ENCODE measurements at places on chromosomes 6 and 20.

GRCh38 chr6:74519163-74519562, 686.7 kb downstream of the COL12A1 start:
- DNase-seq, result no peak

- DNase-seq, result no peak
Observed at GRCh38 chr6:130557481-130558112, 191.8 kb downstream of the TMEM200A start.

DNA sequence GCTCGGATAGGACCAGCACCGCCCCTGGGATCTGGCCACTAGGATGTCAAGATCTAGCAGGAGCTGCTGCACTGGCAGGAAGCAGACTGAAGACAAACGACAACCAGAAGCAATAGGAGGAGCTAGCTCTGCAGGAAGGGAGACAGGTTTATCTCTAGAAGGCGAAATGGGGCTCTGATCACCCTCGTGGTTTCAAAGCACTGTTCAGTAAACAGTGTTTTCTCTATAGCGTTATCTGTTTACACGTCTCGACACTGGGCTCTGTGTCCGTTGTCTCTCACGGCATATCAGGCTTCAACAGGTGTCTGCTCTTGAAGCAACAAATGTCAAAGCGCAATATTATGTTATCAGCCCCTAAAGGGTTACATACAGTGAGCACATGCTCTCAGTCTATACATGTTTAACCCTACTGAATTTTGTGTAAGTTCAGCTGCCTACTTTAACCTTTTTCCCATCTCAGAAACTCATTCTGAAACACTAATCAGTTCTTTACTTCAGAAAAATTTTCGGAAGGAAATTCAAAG, 23.8 kb downstream of the TMEM14B start:
- no peak for DNase-seq

DNA sequence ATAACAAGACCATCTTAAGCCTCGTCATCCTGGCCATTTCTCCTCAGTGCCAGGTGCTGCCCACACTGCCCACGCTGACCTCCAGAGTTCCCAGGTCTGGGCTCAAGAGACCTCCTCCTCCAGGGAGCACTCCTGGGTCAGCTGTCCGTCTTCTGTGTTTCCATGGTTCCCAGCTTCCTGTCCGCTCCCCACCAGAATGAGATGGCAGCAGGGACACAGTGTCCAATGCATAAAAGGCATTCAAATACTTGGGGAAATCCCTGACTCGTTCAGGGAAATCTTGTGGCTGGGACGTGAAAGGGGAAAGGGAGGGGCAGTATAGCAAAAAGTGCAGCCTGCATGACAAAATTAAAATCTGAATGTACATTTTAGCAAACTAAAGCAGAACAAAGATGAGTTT, 54.3 kb downstream of the SLC23A2 start:
- DNase-seq, result no peak

- no peak for DNase-seq
Observed at GRCh38 chr6:164023535-164023934, 609.0 kb downstream of the QKI start.

DNA sequence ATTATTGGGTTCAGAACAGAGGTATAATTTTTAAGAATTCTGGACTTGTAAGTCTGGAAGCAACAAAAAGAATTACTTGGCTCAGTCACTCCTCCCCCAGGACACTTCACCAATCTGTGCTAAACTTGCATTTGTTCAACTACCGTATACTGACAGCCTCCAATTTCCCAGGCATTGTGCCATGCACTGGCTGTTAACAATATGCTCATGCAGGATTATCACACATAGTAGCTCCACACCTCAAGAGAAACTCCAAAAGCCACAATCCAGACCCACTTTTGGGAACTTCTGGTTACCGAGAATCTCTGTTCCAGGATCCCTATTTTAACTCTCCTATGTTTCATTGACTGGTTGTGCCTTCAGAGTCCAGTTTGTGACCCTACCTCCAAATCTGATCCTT, 7.7 kb downstream of the ADGRF1 start:
- DNase-seq, result no peak

DNA sequence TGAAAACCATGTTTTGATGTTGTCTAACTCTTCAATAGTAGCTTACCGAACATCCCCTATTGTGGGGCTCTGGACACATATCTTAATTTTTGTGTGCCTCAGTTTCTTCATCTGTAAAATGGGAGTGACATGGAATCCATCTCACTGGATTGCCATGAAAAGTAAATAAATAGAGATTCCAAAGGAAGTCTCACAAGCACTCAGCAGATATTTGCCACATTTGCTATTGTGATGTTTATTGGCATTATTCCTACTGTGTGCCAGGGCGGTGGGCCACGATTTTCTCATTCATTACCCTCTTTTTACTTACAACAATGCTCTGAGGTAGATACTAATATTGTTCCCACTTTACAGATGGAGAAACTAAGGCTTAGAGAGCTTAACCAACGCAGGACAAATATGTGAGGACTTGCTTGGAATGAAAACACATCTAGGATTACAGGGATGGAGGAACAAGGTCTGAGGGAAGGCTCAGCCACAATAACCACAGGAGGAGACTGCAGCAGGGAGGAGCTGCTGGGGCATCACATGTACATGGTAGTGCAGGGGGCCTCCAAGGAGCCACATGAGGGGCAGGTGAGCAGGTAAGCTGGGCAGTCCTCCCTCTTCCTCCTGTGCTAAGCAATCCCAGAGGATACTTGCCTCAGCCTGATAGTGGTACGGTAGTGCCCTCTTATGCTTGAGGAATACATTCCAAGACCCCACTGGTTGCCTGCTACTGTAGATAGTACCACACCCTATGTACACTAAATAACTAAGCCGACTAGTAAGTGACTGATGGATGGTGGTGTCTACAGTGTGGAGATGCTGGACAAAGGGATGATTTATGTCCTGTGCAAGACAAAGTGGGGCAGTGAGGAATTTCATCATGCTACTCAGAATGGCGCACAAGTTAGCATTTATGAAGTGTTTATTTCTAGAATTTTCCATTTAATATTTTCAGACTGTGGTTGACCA, 176.9 kb downstream of the FOXA2 start:
- DNase-seq, result no peak

DNA sequence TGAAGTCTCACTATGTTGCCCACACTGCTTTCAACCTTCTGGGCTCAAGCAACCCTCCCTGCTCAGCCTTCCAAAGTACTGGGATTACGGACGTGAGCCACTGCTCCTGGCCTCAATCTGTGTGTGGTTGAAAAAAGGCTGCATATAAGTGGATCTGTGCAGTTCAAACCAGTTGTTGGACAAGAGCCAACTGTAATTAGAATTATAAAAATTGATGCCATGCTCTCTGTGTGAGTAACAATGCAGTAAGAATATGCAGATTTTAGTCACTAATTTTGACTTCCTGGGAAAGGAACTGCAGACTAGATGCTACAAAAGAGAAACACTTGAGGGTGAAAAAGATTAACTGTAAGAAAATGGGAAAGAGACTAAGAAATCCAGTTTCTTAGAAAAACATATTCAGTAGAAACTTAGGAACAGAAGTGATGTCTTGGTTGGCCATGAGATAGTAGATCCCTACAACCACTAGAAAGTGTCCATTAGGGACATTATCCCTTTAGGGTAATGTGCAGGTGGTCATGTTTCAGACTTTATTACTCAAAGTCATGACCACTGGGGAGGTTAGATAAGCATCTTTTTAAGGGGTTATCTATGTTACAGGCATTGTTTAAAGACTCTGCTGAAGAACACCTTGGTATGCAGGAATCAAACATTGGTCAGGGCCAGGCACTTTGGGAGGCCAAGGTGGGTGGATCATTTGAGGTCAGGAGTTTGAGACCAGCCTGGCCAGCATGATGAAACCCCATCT, 26.3 kb downstream of the ITCH start:
- DNase-seq, result no peak

- no peak for DNase-seq
Observed at GRCh38 chr6:153727885-153728284, 311.2 kb upstream of the OPRM1 start.

- DNase-seq, result no peak
Observed at GRCh38 chr6:41413250-41413649, 77.8 kb downstream of the NCR2 start.

GRCh38 chr6:140174524-140174923, 800.1 kb upstream of the CITED2 start:
- no peak for DNase-seq

GRCh38 chr6:43687437-43688347, at the start of gene MRPS18A:
Gene MRPS18A (minus strand): TSS chr6:43687791. CDS start chr6:43687779, 12 bp downstream.
- peak; percentile 59 for DNase-seq

- no peak for DNase-seq
Observed at GRCh38 chr20:57468523-57469417, 56.2 kb downstream of the CTCFL start.

All from stimulated activated CD4-positive, alpha-beta T cell treated with anti-CD3 and anti-CD28 coated beads, Interleukin-15, amount 100 ng/mL, for 1 hour (primary cell).